ENCODE measurements at places on chromosomes 7 and 10. TPM values are rescaled to one million over a fixed set of nuclear protein-coding genes. Genes with fewer than 3 reads are reported as not detected.

DNA sequence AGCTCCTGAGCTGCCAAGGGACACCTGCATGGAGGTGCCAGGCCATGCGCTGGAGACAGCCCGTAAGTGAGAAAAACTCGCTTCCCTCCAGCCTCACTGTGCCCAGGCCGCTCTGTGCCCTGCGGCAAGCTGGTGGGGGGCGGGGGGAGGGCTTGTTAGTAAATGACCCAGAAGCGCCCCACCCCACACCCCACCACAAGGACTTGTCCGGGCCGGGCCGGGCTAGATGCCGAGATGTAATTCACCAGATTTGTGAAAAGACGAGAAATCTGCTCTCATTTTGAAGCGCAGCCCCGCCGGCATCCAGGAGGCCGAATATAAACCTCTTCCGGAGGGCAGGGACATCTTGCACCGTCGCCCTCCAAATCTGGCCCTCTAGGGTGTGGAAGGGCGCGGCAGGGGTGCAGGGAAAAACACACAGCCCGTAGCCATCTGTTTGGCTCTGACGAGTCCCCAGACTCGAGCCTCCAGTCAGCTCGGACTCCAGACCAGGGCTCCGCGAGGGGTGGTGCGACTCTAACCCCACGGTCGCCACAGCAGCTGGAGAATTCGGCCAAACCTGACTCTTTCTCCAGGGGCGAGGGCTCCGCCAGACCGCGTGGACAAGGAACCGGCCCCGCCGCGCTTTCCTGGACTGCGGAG, 14.8 kb downstream of the TLX1 start:
- DNase-seq, result no peak
- H3K27ac ChIP-seq, result no peak overlapping the region
- H3K27me3 ChIP-seq, result peaks cover 4% of the 10 kb centered on the region

CALML5 gene
- not detected for total RNA-seq

DNA sequence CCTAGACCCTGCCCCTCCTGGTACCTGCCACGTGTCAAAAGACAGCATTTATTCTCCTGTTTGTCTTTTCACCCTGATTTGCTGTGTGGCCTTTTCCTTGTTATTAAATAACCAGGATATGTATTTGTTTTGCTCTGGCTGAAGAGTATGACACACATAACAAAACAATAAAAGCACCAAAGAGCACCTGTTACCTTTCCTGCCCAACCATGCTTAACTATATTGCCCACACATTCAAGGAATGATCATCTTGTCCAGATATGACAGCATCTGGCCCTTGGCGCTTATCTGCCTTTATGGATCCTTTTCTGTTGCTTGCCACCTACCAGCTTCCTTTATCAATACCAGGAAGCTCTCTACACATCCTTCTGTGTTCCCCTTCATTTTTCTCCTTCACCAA, 357.7 kb downstream of the FGFR2 start:
- no peaks in the 10 kb centered on the region for H3K4me1 ChIP-seq
- no peaks in the 10 kb centered on the region for H3K27me3 ChIP-seq
- H3K36me3 ChIP-seq, result no peaks in the 10 kb centered on the region

TET1 gene
- 3.0 TPM for total RNA-seq

GRCh38 chr10:79100771-79101170, 32.0 kb downstream of the ZMIZ1 start:
- no peak overlapping the region for H3K4me3 ChIP-seq
- H3K27me3 ChIP-seq, result no peaks in the 10 kb centered on the region
- no peak overlapping the region for H3K27ac ChIP-seq
- 0 out of 2 replicates have a peak, but pooled peaks cover 1% of the 10 kb centered on the region for H3K4me1 ChIP-seq
- no peak for DNase-seq
- H3K36me3 ChIP-seq, result no peaks in the 10 kb centered on the region

DNA sequence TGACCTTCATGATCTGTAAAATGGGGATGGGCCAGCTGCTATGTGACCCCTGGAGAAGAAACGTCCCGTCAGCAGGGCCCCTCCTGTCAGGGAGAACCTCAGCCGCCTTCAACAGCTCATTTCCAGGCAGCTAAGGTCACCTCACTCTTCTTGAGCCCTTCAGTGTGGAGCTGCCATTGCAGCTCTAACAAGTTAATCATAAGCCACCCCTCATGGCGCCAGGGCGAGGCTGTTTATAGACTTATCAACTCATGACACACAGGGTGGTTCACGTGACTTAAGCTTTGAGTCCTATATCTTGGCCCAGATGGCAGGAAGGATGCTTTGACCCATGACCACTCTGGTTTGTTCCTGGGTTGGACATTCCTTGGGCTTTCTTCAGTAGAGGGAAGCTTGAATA, 315.1 kb downstream of the TNS3 start:
- no peak overlapping the region for H3K4me3 ChIP-seq
- no peaks in the 10 kb centered on the region for H3K36me3 ChIP-seq
- no peaks in the 10 kb centered on the region for H3K27me3 ChIP-seq
- H3K27ac ChIP-seq, result no peak overlapping the region
- H3K4me1 ChIP-seq, result peaks cover 9% of the 10 kb centered on the region
- DNase-seq, result peak; percentile 35

NPY gene
- not detected for total RNA-seq

DNA sequence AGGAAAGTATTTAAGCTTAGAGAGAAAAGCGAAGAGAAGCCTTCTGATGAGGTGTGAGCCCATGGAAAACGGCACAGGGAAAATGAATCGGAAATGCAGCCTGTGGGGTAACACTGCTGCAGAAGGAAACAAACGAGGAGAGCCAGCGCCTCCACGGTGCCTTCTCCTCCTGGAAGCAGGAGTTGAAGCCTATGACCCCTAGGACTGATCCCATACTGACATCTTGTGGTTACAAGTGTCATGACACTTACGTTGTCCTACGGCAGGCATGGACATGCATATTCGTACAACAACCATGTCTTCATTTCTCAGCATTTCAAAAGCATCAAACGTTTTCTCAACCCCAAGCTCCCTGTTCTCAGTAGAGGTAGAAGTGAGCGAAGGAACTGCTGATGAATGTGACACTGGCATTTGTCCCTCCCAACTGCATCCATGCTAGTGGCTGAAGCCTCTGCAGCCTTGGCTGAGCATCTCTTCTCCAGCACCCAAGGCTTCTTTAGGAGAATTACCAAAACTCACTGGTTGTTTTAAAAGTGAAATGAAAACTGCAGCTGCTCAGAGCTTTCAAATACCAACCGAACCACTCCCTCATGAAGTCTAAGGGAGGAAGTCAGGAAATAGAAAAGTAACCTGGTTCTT, 160.2 kb downstream of the JAZF1 start:
- no peak overlapping the region for H3K27ac ChIP-seq
- H3K4me3 ChIP-seq, result no peak overlapping the region
- no peaks in the 10 kb centered on the region for H3K36me3 ChIP-seq
- no peaks in the 10 kb centered on the region for H3K27me3 ChIP-seq

- H3K4me1 ChIP-seq, result no peaks in the 10 kb centered on the region
- 0 out of 2 replicates have a peak, but pooled peaks cover 9% of the 10 kb centered on the region for H3K27me3 ChIP-seq
- peak; percentile 50 for DNase-seq
- H3K27ac ChIP-seq, result no peak overlapping the region
Observed at GRCh38 chr10:118590334-118590733, 5.1 kb downstream of the PRLHR start.

DNA sequence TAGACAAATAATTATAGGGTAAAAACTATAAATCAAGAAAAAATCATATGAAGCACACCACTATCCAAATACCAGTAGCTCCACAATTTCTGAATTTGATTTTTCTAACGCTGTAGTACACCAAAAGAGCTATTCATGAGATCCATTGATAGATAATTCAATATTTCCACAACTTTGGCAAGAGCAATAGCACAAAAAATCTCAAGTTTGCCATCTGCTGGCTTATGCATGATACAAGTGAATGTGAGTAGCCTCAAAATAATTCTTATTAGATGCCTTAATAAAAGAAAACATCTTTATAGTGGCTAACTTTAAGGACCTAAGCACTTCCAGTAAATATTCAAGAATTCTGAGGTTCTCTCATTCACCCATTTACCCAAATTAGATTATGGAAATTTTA, 2.2 kb upstream of the TMEM196 start:
- no peak overlapping the region for H3K27ac ChIP-seq
- no peaks in the 10 kb centered on the region for H3K36me3 ChIP-seq
- no peaks in the 10 kb centered on the region for H3K27me3 ChIP-seq
- H3K4me1 ChIP-seq, result no peaks in the 10 kb centered on the region
- no peak overlapping the region for H3K4me3 ChIP-seq

DNA sequence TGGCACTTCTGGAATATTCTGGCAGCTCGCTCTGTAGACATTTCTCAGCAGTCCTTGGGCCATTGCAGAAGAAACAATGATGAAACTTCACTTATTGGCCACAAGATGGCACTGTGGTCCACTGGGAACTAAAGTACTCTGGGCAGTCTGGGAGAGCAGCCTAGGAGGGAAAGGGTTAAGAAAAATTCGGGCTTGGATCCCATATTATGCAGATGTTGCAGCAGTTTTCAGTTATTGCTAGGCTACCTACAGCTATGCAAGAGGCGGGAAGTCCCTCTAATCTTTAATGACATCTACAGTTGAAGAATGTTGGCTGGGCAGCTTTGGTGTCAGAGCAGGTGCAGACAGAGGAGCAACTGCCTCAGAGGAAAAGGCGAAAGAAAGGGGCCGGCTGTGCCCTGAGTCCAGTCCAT, 201.7 kb upstream of the PRSS58 start:
- peaks cover 25% of the 10 kb centered on the region for H3K4me1 ChIP-seq
- no peak overlapping the region for H3K27ac ChIP-seq
- no peaks in the 10 kb centered on the region for H3K27me3 ChIP-seq
- peak; percentile 73 for DNase-seq

NUTM2A gene
- total RNA-seq, result 0.18 TPM

- H3K4me1 ChIP-seq, result peaks cover 12% of the 10 kb centered on the region
- peak; percentile 92 for DNase-seq
- no peak overlapping the region for H3K4me3 ChIP-seq
- no peaks in the 10 kb centered on the region for H3K27me3 ChIP-seq
Observed at GRCh38 chr10:58064714-58065528, 202.8 kb downstream of the IPMK start.

DNA sequence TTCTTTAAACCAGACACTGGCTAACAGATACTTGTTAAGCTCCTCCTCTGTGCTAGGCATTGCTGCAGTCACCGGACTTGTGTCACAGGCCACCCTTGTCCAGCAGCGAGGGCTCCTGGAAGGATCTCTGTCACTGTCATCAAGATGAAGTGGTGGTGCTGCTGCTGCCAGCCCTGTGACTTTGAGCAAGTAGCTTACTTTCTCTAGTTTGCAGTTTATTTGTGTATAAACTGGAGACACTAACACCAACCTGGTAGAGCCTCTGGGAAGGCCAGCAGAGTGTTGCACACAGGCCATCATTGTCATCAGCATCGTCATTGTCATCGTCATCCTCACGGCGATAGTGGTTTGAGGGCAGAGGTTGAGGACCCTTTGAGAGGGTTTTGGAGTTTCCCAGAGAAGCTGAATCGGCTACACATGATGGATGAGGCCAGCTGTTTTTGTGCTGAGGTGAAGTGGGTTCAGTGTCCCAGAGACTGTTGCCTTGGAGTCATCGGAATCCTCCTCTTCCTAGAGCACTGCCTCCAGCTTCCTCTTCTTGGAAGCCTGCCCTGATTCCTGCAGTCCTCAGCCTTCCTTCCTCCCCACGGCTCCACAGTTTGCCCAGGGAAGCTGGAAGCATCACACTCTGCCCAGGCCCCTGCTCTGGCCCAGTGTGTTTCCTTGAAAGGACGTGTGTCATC, 128.4 kb downstream of the GRK5 start:
- no peaks in the 10 kb centered on the region for H3K4me1 ChIP-seq
- no peaks in the 10 kb centered on the region for H3K36me3 ChIP-seq
- DNase-seq, result no peak
- H3K4me3 ChIP-seq, result no peak overlapping the region

DNA sequence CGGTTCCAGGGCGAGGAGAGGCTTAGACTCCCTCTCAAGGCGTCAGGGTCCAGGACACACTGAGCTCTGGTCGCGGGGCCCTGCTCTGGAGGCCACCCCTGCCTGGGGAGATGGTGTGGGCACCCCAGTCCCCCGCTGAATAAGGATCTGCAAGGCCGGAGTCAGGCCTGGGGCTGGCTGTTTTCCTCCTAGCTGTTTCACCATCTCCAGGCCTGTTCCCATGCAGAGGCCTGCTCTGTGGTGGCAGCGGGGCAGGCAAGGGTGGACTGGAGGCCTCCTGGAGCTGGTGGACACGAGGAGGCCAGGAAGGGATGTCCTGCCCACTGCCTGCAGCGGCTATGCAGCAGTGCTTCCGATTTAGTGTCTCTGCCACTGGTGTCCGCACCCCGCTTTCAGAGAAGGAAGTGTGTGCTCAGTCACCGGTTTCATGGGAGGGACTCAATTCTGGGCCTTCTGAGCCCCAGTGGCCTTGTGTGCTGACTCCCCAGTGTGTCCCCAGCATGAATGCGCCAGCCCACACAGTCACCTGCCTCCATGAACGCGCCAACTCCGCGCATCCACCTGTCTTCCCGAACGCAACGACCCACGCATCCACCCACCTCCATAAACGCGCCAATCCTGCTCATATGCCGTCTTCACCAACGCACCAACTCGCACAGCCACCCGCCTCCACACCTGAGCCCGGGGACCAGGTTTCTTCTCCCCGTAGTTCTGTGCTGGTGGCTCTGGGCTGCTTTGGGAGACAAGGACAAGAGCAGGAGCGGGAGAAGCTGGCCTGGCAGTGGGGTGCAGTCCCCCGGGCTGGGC, 14.5 kb upstream of the GPR146 start:
- DNase-seq, result no peak
- H3K36me3 ChIP-seq, result peaks cover 5% of the 10 kb centered on the region
- H3K4me3 ChIP-seq, result no peak overlapping the region
- no peaks in the 10 kb centered on the region for H3K27me3 ChIP-seq
- H3K27ac ChIP-seq, result peak overlapping the region; percentile 85

RNF148 gene
- 2.0 TPM for total RNA-seq

ORC5 gene
- 21.7 TPM for total RNA-seq

HKDC1 gene
- 0.44 TPM for total RNA-seq

- no peak within 1 kb of the TSS for H3K4me3 ChIP-seq
- no peak for DNase-seq
- no peaks in the 10 kb centered on the region for H3K36me3 ChIP-seq
- H3K4me1 ChIP-seq, result no peaks in the 10 kb centered on the region
- H3K27ac ChIP-seq, result no peak within 1 kb of the TSS
- H3K27me3 ChIP-seq, result 0 out of 2 replicates have a peak, but pooled peaks cover 4% of the 10 kb centered on the region
Observed at GRCh38 chr10:5364890-5365338, at the start of gene UCN3. TSS of gene UCN3 (plus strand) at chr10:5364966. CDS start at chr10:5373721, 8,755 bp downstream.

DNA sequence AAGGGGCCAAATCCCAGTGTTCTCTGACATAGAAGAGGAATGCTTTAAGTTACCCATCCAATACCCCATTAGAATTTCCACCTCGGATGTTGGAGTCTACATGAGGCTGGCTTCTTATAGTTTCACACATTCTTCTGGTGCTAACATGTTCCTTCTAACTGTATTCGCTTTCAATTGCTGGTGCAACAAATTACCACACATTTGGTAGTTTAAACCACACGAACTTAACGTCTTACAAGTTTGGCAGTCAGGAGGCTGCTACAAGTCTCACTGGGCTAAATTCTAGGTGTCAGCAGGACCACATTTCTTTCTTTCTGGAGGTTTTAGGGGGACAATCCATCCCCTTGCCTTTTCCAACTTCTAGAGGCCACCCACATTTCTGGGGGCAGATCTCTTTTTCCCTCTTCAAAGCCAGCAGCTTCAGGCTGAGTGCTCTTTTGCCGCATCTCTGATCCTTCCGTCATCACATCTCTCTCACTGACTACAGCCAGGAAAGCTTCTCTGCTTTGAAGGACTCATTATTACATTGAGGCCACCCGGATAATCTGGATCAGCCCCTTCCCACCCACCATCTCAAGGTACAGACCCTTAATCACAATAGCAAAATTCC, 5.1 kb upstream of the MACC1 start:
- no peaks in the 10 kb centered on the region for H3K27me3 ChIP-seq
- no peak overlapping the region for H3K4me3 ChIP-seq
- H3K36me3 ChIP-seq, result no peaks in the 10 kb centered on the region
- no peak for DNase-seq
- peak overlapping the region; percentile 98 for H3K27ac ChIP-seq
